Stimulated activated CD8-positive, alpha-beta memory T cell treated with anti-CD3 and anti-CD28 coated beads, Interleukin-2, amount 100 ng/mL, for 1 hour (primary cell): ENCODE measurements at places on chromosomes 2 and 18.

- no peak for DNase-seq
Observed at GRCh38 chr2:134738141-134738870, 19.5 kb upstream of the TMEM163 start.

DNA sequence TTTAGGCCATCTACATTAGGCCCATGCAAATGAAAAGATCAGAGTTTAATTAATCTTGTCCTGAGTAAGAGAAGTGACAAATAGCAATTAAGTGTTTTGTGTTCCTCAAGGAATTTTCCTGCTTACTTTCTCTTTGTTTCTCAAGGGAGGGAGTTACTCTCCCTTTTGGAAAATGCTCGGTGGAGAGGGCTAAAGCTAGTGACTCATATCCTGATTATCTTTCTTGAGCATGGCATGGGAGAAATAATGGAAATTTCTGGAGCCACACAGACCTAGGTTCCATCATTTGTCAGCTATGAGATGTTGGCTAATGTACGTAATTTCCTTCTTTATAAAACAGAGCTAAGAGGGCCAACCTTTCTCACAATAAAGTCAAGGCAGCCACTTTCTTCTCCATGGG, 177.1 kb downstream of the ETAA1 start:
- no peak for DNase-seq

GRCh38 chr2:64327510-64328414, 126.2 kb upstream of the LGALSL start:
- DNase-seq, result peak; percentile 16

DNA sequence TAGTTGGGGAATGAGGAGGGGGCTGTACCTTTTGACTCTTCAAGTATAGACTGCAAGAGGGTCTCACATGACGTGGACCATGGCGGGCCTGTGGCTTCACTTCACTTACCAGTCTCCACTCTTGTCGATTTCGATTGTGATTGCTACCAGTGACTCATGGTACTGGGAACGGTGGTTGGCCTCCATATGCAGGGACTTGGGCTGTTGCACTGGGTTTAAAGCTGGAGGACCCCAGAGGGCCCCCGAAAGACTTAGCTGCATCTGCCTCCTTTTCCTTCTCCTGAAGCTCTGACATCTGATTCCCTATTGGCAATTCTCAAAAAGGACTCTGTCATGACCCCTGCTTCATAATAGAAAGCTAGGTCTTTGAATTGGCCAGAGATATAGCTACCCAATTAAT, 43.4 kb downstream of the HK2 start:
- no peak for DNase-seq

DNA sequence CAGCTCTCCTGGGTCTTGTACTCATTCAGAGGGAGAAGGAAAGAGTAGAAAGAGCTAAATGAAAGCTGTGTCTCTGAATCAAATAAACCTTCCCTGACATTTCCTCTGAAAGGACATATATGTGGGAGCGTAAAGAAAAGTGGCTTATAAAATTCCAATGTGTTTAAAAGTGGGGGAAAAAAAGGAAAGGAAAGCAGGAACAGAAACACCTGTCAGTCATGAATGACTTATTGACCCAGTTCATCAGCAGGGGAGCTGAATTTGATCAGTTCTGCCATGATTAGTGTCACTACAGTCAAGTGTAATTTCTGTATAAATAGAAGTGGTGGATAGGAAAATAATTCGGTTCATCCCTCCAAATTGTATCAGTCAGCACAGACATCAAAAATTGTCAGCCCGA, 382.5 kb downstream of the ERBB4 start:
- no peak for DNase-seq

DNA sequence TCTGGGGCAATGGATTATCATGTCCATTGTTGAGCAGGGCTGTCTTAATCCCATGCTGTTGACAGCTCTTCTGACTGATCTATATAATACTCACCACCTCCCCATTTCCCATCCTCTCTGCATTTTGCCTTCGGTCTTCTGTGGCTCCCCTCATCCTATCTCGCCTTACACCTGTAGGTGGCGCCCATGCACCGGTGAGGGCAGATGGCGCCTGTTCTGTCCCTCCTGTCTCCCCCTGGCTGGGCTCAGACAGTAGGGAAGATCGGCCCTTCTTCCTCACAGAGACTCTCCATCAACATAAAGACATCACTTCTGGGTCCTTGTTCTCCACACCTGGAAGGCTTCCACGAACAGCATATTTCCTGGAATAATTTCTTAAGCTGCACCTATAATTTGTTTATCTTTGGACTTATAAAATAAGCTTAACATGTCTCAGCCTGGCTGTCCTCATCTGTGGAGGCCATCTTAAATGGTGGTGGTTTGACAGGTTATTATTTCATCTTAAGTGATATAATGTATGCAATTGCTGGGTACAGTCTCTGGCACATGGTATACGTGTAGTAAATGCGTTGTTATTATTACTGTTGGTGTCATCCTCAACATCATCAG, 10.9 kb upstream of the CDH20 start:
- DNase-seq, result no peak

DNA sequence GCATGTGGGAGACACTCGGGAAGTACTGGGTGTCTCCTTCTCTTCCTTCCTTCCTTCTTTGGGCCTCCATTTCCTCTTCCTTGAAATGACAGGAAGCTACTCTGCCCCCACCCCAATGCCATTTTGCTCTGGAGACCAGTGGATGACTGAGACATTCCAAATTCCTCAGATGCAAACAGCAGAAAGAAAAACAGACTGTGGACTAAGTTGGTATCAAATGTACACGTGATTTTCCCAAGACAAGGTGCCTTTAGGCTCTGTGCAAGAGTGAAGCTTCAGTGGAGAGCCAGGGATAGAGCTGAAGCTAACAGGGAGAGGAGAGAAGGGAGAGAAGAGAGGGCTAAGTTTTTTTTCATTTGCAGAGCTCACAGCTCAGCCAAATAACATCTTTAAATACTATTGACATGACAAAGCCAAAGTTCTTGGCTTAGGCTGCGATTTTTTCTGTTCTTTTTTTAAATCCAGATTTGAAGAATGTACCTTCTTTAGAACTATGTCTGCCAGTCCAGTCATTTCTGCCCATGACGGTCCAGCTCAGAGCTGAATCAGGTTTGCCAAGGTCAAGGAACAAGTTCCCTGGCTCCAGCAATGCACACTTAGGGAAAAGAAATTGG, 84.5 kb upstream of the LCLAT1 start:
- no peak for DNase-seq

DNA sequence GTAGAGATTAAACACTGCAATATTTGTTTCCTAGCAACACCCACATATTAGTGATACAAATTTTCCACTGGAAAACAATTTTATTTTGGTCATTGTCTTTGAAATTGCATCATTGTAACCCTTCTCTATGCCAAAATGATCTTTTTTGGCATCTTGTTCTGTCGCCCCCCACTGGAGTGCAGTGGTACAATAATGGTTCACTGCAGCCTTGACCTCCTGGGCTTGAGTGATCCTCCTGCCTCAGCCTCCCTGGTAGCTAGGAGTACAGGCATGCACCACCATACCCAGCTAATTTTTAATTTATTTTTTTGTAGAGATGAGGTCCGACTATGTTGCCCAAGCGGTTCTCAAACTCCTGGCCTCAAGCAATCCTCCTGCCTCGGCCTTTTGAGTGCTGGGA, 117.4 kb downstream of the PIK3C3 start:
- no peak for DNase-seq

GRCh38 chr2:4357121-4357520, 653.7 kb downstream of the DCDC2C start:
- DNase-seq, result no peak

DNA sequence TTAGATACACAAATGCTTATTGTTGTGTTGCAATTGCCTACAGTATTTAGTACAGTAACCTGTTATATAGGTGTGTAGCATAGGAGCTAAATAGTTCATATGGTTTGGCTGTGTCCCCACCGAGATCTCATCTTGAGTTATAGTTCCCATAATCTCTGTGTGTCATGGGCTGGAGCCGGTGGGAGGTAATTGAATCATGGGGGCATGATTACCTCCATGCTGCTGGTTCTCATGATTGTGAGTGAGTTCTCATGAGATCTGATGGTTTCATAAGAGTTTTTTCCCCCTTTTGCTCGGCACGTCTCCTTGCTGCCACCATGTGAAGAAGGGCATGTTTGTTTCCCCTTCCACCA, 190.5 kb upstream of the SESTD1 start:
- no peak for DNase-seq

DNA sequence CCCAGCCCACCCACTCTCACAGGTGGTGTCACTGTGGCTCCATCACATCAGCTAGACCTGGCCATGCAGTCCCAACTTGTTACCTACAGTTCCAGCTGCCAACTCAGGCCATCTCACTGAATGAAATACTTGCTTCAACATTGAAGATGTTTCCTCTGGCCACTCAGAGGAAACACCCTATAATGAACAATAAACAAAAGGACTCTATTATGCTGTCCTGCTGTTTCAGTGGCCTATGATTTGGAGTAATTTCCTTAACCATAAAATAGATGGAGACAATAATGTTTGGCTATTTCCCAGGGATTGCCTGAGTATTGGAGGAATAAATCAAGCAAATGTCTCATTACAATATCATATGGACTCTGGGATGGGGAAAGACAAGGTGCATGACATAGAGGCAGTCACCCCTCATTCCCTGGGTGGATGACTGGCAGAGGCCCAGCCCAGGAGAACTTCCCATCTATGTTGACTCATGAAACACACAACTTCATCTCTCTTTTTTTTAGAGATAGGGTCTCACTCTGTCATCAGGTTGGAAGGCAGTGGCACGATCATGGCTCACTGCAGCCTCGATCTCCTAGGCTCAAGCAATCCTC, 134.4 kb downstream of the TGIF1 start:
- DNase-seq, result no peak

GRCh38 chr2:239946864-239947728, 78.0 kb downstream of the NDUFA10 start:
- no peak for DNase-seq
